Nucleus accumbens (tissue), 56 donors: ENCODE measurements at places on chromosomes 2 and 18.

DNA sequence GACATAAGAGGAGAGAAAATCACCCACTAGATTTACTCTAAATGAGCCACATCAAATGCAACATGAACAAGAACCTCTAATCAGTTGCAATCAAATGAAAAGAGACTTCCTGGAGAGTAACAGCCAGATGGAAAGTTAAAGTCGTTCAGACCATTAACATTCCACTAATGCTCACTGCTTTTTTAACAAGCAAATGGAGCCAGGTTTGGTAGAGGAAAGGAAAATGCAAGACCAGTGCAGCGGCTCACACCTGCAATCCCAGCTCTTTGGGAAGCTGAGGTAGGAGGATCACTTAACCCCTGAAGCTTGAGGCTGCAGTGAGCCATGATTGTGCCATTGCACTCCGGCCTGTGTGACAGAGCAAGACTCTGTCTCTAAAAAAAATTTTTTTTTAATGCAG is 48.5 kb downstream of the CACNB4 start:
- no peak for DNase-seq

- no peak for DNase-seq
Measured at GRCh38 chr2:107018366-107018765, 132.4 kb upstream of the ST6GAL2 start.

DNA sequence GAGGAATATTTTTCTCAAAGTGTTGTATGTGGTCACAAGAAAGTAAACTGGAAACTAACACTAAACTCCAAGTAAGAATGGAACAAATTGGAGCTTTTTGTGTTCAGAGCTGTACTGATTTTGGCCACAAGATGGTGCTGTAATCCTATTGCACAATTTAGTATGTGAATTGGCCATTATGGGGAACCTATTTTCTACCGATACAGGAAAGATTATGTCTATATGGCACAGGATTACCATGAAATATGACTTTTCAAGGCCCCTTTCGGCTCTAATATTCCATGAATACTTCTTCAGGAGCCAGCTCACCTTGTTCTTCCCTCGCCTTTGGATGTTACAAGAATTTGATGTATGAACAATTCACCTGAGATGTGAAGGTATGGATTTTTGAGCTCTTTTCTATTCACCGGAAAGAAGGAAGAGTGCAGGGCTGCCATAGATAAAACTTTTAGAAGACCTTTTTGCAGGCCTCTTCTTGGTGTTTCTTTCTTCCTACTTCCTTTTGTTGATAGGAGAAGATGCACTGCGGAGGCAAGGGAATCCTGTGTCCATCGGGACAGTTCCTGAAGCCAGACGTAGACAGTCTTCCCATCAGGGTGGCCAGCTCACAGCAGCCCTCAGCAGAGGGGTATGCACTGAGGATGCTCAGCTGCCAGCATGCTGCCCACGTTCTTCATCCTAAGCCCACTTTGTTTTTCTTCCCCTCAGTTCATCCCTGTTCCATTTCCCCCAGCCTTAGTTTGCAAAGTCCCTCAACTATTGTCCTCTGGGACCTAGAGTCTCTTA is 13.3 kb downstream of the MRPL44 start:
- DNase-seq: peak; percentile 7

DNA sequence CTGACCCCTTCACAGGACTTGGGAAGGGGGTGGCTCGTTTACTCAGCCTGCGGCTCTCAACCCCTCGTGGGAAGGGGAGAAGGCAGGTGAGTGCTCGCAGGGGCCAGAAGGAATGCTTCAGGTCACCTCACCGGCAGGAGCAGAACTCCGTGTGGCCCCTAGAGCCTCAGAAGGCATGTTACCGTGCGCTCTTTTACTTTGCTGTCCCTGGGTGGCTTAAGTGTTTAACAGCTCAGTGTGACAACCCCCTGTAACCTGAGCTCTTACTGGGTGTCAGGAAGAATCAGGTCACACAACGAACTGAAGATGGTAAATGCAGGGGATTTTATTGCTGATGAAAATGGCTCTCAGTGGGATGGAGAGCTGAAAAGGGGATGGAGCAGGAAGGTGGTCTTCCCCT is 1235.4 kb downstream of the LRP1B start:
- DNase-seq: no peak

DNA sequence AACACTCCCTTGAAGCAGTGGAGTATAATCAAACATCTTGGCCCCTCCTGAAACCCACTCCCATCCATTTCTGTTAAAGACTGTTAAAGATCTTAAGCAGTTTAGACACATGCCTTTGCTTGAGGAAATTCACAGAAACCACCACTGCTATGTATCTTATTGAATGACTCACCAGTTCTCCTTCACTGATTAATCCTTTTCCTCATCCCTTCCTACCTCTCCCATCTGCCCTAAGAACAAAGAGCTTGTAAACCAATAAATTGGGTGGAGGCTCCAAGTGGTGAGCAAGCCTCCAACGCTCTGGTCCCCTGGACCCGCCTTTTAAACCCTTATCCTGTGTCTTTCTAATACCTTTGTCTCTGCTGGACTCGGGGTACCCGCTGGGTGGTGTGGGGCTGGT is 746.1 kb downstream of the LRP1B start:
- DNase-seq: no peak

GRCh38 chr2:188265315-188265714 is 26.4 kb upstream of the GULP1 start:
- no peak for DNase-seq

DNA sequence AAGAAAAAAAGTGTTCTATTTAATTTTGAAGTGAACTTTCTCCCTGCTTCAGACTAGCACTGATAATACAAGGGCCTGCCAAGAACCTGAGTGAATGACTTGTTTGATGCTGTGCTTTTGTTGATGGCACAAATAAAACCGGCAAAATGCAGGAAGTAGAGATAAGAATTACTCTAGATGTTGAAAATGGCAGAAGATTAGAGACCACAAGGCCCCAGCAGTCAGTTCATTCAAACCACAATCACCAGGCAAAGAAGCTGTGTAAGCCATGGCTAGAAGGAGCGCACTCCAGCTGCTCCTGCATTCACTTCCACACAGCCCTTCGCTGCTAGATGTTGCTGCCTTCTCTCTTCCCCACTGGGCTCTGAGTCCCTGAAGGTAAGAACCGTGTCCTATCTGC is 297.1 kb downstream of the AGPS start:
- DNase-seq: no peak
